GF-D8 (cell line): ENCODE measurements at places on chromosomes 4 and X.
A peak's percentile ranks its signal among the peaks of the same experiment; 100 is the strongest.

GRCh38 chrX:447052-447451 lies 60.3 kb upstream of the PPP2R3B start:
- no peak for DNase-seq

DNA sequence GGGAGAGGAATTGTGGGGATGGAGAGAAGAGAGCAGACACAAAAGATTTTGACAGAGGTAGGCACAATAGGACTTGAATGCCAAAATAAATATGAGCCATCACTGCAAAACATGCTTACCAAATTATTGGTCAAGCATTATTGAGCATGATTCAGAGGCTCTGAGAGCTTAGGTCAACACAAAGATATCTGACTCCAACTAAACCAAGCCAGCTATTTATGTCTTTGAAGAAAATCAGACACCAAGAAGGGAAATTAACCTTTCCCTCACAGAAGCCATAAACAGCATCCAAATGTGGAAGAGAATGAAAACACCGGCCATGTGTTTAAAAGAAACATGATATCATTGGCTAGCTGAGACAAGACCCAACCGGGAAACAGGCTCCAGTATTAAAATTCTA lies 323.2 kb downstream of the RAB28 start:
- DNase-seq: no peak

- no peak for DNase-seq
Observed at GRCh38 chr4:17027495-17027894, 129.1 kb upstream of the LDB2 start.

GRCh38 chr4:90127223-90127705 lies at the start of gene CCSER1:
Gene CCSER1 (plus strand): TSS chr4:90127394.
- no peak for DNase-seq

DNA sequence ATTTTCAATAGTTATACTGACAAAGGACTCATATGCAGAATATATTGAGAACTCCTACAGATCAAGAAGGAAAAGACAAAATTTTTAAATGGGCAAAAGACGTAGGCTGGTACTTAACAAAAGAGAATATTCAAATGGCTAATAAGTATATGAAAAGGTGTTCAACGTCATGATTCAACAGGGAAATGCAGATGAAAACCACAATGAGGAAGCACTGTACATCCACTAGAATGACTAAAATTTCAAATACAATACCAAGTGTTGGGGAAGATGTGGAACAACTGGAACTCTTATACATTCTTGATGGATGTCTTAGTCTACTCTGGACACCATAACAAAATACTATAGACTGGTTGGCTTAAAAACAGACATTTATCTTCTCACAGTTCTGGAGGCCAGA lies 1.3 kb upstream of the MRFAP1L1 start:
- DNase-seq: peak; percentile 15

GRCh38 chr4:151313306-151314009 lies 11.9 kb downstream of the SH3D19 start:
- DNase-seq: no peak

- no peak for DNase-seq
Observed at GRCh38 chrX:69152417-69152841, 12.8 kb downstream of the PJA1 start.

- no peak for DNase-seq
Observed at GRCh38 chr4:76699751-76700310, 198.1 kb downstream of the SOWAHB start.

DNA sequence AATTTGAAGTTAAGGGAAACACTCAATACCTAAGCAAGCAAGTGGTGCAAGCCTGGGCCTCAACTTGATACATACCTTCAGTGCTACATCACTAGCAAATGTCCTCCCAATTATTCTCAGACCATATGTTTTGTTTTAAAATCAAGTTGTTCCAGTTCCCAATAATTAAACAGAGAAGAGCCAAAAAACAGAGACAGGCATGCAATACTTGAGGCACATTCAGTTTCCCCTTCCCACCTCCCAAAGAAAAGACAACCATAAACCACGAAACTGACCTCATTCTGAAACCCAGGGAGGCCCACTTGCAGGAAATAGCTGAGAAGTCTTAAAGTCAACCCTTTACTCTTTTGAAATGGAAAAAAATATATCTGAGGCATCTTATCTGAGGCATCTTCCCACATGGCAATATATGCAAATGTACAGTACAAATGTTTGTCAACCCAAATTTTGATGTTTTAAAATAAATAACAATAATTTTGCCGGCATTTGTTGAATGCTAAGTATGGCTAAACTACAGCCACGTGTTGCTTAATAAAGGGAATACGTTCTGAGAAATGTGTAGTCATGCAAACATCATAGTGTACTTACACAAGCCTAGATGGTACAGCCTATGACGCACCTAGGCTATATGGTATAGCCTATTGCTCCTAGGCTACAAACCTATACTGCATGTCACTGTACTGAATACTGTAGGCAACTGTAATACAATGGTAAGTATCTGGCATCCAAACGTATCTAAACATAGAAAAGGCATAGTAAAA lies 147.5 kb downstream of the TSPAN5 start:
- no peak for DNase-seq

DNA sequence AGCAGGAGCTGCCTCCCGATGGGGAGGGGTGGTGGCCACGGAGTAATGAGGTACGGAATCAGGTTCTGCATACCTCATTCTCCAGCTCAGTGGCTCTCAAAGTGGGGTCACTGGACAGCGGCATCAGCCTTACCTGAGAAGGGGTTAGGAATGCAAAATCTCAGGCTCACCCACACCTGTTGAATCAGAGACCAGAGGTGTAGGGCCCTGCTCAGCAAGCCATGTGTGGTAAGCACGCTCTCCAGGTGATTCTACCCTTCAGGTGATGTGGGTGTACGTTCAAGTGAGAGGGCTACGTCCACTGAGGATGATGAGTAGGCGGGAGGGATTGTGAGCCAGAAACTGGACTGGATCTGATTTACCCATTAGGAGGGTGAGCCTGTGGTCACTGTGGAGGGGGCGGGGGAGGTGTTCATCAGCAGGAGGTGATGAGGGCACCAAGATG lies 65.8 kb downstream of the ANAPC4 start:
- DNase-seq: no peak

- DNase-seq: no peak
Observed at GRCh38 chrX:69038188-69038587, 127.1 kb downstream of the PJA1 start.

GRCh38 chrX:18886344-18887161 lies 97.4 kb downstream of the PHKA2 start:
- DNase-seq: peak; percentile 4

GRCh38 chr4:168841672-168842019 lies 168.4 kb downstream of the CBR4 start:
- no peak for DNase-seq

DNA sequence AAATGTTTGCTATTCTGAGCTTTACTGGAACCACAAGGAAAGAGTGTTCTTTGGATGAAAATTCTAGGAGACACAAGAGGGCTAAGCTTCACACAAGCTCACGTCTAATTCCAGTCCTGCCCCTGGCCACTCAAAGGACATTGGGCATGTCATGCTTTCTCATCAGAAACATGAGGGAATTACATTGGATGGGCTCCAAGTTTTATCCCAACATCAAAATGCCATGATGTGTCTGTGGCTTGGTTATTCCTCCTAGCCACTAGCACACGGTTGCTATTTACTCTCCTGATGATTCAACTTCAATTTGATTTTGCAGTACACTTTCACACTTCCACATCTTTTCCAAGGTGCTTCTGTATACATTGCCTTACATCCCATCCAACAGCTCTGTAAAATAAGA lies 149.6 kb upstream of the FAM9B start:
- DNase-seq: no peak

DNA sequence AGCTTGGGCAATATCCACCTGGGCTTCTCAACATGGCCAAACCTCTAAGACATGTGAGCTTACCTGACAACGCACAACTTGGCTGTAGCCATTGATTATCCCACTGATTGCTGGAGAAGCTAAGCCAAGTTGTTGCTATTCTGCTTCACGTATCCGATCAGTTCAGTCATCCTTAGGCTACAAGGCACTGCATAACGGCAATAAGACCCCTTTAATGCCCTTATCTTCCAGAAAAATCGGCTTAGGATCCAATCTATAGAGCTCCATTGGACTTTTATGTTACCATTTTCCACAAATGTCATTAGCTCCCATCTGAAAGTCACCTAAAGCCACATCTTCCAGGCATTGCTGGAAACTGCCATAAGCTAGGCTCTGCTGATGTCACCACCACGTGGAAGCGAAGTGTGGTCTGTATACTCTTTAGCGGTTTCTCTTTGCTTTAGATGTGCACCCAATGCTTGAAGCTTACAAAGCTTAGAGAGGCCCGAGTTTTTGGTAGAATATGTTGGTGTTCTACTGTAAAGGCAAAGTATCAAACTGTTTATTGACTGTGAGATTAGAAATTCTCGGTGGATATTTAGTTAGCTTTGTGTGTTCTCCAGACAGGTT lies 163.1 kb downstream of the CPE start:
- no peak for DNase-seq
